Activated T-cell treated with anti-CD3 and anti-CD28 coated beads for 1 hour (primary cell): ENCODE measurements at places on chromosomes 12 and 14.
A peak's percentile ranks its signal among the peaks of the same experiment; 100 is the strongest.

GRCh38 chr12:25004447-25004846, 55.5 kb upstream of the BCAT1 start:
- DNase-seq: no peak

DNA sequence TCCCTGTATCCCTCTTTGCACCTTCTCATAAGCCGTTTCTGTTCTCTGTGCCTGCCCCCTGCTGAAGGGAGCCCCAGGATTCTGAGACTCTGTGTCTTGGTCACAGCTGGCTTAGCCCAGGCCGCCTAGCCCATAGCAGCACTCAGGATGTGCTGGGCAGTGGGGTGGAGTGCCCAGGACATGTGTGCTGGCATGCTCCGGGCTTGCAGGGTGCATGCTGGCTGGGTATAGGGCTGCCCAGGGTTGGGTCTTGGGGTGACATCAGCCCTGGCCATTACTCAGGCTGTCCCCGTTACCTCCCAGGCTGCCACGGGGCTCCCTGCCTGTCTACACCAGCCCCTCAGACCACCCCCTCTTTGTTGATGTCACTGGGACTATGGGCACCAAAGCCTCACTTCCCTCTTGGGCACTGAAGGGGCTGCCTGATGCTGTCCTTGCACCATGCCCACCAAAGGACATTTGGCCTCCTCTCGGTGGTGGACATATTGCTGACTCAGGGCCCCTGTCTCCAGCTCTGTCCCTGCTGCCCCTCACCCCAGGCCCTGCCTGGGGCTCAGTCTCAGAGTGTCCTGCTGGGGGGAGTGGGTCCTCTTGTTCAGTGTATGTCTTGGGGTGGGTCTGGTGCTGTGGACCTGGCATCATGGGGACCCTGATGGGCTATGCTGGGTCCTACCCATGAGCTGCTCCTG, 2.4 kb downstream of the CEP170B start:
- no peak for DNase-seq

GRCh38 chr12:130675791-130676190, 40.3 kb downstream of the RIMBP2 start:
- no peak for DNase-seq

DNA sequence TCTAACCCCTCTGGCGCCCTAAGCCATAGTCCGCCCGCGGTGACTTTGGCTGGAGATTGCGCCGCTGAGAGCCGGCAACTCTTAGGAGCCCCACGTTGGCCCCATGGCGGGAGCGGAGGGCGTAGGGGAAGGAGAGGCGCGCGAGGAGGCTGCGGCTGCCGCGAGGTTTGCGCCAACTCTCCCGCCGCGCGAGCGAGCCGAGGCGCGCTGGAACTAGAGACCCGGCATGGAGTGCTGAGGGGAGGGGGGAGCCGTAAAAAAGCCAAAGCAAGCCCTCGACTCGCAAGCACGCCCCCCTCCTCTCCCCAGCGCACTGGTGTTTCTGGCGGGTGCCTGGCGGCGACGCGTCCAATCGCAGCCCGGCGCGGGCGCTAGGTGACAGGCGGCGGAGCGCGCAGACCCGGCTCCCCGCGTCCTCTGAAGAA, at the start of gene SYT10:
TSS of gene SYT10 (minus strand) at position 233 of the 425 bp plus-strand sequence. CDS start 297 bp downstream, outside the sequence.
- no peak for DNase-seq

DNA sequence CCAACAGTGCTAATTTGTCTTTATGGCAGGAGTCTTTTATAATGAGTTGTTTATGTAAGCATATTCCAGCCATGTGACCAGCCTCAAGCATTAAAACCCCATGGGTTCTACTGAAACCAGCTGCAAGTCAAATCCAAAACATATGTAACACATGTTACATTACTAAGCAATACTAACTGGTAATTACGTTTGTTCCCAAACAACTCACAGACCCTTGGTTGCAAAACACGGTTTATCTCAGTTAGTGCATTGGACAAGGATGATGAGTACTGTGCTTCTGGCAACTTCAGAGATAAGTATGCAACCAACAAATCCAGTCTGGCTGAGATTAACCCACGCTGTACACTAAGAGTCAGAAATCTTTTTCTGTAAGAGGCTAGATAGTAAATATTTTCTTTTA, 110.1 kb upstream of the FAR2 start:
- no peak for DNase-seq

DNA sequence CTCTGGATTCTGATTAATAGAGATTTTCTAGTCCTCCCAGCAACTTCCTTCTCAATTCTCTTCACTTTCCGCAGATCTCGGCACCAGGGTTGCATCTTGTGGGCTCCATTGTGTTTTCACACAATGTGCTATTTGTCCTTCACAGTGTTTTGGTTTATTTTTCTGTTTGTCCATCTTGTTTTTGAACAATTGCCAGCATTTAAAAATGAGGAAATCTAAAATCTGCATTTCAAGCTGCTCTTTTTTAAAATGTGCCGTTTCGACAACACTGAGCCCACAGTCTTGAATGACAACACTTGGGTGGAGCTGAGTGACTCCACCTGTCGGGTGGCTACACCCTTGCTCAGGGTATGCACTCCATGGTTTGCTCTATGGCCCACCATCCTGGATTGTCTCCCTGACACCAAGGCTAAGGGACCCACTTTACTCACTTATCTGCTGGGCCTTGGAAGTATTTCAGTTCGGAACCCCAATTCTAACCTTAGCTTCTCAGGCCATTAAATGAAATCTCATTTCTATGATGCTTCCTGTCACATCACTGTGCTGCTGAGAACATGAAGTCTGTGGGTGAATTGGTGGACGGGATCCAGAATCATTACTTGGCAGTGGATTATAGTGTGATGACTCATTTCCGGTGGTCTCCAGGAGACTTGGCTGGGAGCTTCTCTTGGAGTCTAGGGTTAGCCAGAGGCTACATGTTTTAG, 3.4 kb upstream of the MYRFL start:
- no peak for DNase-seq

- no peak for DNase-seq
Measured at GRCh38 chr12:112964915-112965314, 13.4 kb upstream of the OAS2 start.

DNA sequence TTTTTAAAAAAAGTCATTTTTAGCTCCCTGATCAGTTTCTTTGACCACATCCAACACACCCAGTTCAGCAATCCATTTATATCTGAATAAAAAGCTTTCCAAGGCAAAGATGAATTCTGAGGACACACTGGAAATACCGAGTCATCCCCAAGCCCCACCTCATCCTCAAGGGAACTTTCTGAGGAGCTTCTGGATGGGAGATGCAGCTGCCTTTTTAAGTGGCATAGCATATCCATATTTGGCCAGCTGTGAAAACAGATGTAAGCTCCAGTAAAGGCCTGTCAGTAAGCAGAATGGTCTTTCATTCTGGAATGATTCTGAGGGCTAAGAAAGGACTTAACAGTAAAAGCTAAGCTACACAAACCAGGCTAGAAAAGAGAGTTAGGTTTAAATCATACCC, 18.4 kb downstream of the ZFYVE1 start:
- no peak for DNase-seq

- DNase-seq: peak; percentile 7
Measured at GRCh38 chr14:102363182-102363943, 622 bp downstream of the TECPR2 start.

DNA sequence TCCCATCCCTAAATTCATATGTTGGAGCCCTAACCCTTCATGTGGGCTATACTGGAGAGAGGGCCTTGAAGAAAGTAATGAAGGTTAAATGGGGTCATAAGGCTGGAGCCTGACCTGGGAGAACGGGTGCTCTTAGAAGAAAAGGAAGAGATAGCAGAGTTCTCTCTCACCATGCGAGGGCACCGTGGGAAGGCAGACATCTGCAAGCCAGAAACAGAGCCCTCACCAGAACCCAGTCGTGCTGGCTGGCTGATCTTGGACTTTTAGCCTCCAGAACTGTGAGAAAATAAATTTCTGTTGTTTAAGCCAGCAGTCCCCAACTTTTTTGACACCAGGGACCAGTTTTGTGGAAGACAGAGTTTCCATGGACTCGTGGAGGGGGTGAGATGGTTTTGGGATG, 149.3 kb downstream of the ATP23 start:
- DNase-seq: no peak

DNA sequence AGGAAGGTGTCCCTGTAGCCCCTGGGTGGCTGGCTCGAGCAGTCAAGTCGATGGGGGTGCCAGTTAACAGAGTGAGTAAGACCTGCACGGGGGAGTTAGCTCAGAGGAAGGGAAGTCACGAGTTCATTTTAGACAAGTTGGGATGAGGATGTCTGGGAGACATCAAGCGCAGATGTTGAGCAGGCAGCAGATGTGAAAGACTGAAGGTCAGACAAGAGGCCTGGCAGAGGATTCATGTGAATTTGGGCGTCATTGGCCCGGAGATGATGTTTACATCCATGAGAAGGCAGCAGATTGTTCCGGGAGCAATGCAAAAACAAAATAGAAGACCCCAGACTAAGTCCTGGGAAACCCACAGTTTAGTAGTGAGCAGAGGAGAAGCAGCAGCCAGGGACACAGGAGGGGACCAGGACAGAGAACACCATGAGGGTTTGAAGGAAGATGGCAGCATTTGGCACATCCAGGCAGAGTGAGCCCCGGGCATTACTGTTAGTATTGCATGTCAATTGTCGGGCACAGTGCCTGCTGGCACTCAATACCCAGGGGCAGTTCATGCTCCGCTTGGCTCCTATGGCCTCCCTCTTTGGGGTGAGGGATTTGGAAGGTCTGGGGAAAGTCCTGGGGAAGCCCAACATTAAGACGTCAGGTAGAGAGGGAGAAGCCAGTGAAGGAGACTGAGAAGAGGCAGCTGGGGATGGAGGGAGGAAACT, 15.1 kb downstream of the LTBP2 start:
- no peak for DNase-seq

GRCh38 chr12:53972722-53973235, at the start of gene HOXC11:
Gene HOXC11, plus strand, starts transcription at chr12:53973126. Its CDS starts 116 bp downstream, at chr12:53973242.
- DNase-seq: no peak

GRCh38 chr12:2503762-2504161, 291.0 kb upstream of the FKBP4 start:
- DNase-seq: no peak

DNA sequence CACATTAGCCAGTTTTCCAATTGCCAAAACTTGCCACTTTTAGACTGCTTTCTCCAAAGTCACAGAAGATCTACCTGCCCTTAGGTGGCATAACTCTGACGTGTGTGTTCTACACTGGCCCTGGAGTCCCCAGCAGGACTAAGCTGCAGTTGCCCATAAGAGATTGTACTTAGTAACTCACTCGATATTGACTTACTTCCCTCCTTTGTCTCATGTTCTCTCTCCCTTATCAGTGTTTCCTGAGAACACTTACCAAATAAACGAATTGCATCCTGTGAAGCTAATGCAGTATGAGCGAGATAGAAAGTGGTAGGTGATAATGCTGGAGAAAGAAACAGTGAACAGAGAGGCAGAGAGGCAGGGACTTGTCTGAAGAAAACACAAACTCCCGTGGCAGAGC, 117.2 kb downstream of the NUAK1 start:
- DNase-seq: no peak

- no peak for DNase-seq
Measured at GRCh38 chr12:107328442-107329133, 235.2 kb upstream of the CRY1 start.

GRCh38 chr12:43795716-43796280, 10.3 kb downstream of the TWF1 start:
- no peak for DNase-seq

DNA sequence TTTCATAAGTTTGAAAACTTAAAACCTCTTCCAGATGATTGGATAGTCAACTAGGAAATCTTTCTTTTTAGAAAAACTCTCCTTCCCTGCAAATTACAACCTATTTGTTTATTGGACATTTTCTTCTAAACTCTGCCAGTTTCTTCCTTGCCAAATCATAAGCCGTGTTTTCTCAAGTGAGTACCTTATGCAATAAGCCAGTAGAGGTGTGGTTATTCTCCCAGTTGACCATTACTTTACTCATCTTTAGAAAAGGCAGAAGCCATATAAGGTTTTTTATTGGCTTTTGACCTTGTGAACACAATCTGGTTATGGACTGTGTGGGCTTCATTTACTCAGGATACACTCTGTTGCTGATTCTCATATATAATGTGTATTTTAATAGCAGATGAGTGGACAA, 14.6 kb downstream of the ACTR6 start:
- no peak for DNase-seq

GRCh38 chr12:32901553-32901952, 5.0 kb upstream of the PKP2 start:
- no peak for DNase-seq

- no peak for DNase-seq
Measured at GRCh38 chr12:46490635-46491034, 118.1 kb upstream of the SLC38A2 start.
